ENCODE measurements at places on chromosomes 16 and 17.

DNA sequence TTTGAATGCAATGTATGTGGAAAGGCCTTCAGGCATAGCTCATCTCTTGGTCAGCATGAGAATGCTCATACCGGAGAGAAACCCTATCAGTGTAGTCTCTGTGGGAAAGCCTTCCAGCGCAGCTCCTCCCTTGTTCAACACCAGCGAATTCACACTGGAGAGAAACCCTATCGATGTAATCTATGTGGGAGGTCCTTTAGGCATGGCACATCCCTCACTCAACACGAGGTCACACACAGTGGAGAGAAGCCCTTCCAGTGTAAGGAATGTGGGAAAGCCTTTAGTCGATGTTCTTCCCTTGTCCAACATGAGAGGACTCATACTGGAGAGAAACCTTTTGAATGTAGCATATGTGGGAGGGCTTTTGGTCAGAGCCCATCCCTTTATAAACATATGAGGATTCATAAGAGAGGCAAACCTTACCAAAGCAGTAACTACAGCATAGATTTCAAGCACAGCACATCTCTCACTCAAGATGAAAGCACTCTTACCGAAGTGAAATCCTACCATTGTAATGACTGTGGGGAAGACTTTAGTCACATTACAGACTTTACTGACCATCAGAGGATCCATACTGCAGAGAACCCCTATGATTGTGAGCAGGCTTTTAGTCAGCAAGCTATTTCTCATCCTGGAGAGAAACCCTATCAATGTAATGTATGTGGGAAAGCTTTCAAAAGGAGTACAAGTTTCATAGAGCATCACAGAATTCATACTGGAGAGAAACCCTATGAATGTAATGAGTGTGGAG, 24.7 kb downstream of the ZFP90 start:
- DNase-seq = no peak

DNA sequence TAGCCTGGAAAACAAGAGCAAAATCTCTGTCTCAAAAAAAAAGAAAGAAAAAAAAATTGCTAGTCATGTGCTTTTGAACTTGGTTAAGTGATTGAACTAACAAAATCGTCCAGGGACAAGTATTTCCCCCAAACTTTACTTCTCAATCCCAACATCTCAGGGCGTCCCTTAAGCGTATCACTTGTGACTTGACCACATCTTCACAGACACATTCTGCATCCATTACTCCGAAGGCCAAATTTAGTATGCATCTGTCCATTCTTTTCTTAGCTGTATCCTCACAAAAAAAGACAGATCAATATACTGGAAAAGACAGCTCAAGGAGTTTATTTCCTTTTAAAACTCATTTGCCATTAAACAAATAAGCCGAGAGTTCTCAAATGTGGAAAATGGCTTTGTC, 5.9 kb upstream of the JPT1 start:
- DNase-seq = no peak

DNA sequence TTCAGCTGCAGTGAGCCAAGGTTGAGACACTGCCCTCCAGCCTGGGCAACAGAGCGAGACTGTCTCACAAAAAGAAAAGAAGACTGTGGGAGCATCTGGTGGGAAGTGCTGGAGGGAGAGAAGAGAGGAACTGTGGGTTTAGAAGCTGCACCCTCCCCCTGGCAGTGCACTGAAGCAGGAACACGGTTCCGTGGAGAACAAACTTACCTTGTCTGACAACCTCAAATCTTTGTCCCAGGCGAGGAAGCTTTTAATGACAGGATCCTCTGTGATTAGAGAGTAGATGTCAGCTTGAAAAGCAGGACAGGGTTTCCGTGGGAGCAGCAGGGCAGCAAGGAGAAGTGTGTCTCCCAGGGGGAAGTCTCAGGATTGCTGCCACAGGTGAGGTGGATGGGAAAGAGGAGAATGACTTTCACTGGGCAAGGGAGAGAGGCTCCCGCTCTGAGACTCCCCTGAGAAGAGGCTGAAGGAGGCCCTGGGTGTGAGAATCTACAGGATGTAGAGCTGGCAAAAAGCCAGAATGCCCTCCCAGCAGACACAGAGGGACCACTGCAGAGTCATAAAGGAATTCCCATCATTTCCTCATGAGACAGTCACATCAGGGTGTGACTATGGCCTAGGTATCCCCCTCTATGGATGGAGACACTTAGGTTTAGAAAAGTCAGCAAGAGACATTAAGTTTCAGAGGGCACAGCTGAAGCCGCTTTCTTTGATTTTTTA, 22.9 kb downstream of the PRR11 start:
- no peak for DNase-seq

DNA sequence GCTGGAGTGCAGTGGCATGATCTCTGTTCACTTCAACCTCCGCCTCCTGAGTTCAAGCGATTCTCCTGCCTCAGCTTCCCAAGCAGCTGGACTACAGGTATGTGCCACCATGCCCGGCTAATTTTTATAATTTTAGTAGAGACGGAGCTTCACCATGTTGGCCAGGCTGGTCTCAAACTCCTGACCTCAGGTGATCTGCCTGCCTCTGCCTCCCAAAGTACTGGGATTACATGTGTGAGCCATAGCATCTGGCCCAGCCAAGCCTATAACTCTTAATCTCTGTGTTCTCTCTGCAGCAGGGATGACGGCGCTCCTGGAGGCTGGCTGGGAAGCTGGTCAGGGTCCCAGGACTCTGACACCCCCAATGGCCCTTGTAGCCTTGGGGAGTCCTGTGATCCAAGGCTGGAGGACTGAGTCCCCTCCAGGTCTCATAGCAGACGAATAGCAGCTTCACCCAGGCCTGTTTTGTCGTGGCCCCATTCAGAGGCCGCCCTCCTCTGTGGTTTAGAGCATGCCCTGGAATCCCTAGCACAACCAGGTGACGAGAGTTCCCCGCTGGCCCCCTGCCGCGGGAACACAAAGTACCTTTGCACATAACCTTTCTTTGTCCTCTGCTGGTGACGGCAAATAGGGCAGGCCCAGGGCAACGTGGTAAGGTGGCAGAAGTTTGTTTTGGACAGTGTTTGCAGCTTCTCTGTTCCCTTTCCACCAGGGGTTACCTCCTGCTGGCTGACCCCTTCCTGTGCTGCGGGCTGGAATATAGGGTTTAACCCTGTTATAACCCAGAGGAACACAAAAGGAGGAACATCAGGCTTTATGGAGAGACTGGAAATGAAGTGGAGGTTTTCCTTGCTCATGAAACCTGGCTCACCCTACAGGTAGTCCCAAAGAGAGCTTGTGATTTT, 43.0 kb upstream of the TOB1 start:
- no peak for DNase-seq

DNA sequence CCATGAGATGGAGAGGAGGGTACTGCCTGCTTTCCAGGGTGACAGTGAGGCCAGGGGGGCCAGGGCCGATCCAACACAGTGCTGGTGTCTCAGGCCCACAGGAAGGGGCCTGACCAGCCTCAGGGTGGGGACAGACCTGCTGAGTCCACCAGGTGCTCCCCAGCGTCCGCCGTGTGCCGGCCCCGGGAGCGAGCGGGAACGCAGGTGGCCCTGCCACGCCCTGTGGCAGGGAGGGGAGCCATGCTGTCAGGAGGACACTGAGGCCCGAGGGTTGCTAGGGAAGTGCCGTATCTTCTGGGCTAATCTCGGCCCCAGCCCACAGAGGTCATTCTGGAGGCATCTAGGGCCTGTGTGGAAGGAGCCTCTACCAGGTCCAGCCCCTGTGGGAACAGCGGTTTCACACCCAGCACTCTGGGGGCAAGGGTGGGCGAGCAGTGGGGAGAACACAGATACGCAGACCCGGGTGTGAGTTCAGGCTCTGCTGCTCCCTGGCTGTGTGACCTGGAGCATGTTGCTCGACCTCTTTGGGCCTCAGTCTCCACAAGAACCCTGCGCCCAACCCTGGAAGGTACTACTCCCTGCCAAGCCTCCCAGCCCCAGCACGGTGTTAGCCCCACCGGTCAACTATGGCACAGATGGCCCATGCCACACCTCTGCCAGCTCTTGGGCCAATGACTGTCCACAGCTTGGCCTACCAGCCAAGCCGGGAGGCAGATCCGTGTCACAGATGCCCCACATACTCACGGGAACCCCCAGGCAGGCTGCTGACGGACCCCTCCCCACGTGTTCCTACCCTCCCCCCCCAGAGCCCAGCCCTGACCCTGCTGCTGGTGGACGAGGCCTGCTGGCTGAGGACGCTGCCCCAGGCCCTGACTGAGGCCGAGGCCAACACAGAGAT, 43.9 kb upstream of the ZC3H18 start:
- DNase-seq = no peak

- DNase-seq = no peak
Measured at GRCh38 chr16:72014675-72015074, 6.1 kb downstream of the DHODH start.

DNA sequence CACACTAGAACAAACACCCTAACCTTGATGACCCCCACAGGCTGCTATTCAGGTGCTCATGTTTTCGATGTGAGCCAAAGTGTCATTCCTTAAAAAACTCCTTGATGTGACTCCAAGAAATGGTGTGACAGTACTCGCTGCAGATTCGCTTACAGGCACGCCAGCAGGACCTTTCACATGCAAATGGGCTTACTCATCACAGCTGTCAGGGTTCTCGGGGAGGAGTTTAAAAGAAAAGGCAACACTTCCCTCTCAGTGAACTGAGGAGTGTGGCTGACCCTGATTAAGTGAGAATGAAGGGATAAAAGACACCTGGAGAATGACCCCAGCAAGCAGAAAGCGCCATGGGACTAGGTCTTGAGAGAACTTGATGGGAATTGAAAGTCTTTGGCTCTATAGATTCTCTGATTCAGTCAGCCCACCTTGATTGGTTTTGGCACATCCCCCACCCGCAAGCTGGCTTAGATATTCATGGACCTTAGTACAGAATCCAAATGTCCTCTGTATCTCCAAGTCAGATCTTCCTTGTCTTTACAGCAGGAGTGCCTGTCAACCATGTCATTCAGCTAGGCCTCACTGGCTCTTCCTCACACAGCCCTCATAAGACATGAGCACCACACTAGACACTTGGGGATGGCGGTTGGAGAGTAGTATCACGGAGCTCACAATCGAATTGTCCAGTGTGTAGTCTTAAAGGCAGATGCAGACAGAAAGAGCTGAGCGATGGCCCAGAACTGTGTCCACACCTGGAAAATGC, 82.6 kb downstream of the HIC1 start:
- DNase-seq = no peak

- DNase-seq = no peak
Measured at GRCh38 chr16:6732166-6732565, 600.5 kb upstream of the RBFOX1 start.
